HS-5 (cell line): ENCODE measurements at places on chromosomes 7 and 10.

DNA sequence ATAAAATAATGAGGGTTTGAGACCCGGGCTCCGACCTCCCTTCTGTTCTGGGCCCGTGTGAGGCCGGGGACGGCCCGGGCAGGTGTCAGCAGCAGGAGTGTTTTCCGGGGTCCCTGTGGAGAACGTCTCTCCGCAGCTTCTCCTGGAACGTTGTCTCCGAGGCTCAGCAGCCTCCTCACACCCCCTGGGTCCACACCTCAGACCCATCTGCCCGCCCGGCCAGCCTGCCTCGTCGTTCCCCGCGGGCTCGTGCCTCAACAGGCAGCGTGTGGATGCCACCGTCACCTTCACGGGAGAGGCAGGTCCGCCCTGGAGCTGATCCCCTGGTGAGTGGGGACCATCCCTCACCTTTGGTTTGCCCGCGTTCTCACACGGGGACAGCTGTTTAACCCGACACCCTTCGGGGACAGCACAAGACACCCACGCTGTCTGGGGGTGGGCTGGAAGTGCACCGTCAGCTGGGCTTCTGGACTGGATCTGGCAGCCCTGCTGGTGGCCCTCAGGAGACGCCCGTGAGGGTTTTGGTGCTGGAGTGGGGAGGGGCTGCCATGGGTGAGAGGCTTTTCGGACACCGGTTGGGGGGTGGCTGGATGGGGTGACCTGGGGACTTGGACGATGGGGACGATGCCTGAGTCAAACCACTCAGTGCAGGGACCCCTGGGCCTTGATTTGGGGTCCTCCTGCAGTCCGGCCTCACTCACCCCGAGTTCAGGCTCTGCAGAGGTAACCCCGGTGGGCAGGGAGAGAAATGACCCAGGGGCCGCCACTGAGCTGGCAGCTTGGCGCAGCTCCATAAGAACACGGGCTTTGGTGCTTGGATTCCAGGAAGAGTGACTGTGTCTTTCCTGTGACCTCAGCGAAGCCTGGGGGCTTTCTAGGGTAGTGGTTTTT, 131.7 kb downstream of the DNAJB6 start:
- DNase-seq = no peak

DNA sequence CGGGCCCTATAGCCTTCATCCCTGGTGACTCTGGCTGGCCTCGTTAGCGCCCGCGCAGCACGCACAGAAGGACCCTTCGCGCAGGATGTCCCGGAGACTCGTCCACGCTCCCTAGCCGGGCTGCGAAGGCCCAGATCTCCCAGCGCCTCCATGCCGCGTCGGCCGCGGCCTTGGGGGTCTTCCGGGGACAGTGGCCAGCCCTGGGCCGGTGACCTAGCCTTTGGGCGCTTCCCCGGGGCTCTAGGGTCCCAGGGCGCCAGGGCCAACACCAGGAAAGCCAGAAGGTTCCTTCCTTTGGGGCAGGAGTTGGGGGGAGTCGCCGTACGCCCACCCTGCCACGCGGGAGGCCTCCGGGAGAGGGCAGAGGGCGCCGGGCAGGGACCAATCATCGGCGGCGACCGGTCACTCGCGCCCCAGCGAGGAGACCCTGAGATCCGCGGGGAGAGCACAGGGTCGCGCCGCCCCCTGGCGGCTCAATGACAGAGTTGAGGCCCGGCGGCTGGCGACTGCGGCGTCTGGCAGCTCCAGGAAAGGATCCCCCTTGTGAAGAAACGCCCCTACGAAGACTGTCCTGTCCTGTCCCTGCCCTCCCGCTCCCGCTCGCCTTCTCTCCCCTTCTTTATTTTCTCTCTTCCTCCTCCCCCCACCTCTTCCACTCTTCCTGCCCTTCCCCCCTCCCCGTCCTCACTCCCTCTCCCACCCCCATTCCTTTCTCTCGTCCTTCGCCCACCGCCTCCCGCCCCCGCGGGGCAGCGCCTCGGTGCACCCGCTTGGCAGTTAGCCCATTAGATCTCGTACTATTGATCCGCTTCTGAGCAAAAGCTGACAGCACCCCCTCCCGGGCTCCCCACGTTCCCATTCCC, 62.3 kb upstream of the LBX1 start:
- DNase-seq = no peak

DNA sequence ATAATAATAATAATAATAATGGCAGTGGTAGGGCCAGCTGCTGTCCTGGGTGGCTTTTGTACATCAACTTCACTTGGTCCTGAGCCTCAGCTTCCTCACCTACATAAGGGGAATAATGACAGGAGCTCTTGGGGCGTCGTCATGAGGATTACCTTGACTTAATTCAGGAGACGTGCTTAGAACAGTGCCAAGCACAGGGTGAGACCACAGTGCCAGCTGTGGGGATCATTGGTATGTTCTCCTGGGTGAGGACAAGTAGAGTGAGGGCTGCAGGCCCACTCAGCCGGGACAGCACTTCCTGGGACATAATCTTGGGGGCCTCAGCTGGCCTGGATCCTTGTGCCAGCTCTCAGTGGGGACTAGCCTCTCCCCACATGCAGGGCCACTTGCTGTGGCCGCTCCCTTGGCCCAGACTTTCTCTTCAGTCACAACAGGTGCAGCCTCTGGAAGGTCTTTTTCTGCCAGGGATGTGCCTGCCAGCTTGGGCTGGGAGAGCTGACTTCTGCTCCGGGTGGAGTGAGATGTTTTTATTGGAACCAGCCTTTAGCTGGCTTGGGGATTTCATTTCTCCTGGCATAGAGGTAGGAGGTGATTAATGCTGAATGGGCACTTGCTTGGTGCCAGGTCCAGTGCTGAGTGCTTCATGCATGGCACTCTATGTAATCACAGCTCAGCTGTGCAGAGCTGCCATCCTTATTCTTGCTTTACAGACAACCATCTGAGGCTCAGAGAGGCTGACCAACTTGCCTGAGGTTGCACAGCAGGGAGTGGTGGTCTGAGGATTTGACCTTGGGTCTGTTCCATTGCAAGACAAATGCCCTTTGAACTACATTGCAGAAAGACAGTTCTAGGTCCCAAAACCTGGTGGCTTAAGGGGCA, 45.3 kb downstream of the TSPAN15 start:
- DNase-seq = no peak

- no peak for DNase-seq
Measured at GRCh38 chr10:117334926-117335325, 40.3 kb downstream of the PDZD8 start.

DNA sequence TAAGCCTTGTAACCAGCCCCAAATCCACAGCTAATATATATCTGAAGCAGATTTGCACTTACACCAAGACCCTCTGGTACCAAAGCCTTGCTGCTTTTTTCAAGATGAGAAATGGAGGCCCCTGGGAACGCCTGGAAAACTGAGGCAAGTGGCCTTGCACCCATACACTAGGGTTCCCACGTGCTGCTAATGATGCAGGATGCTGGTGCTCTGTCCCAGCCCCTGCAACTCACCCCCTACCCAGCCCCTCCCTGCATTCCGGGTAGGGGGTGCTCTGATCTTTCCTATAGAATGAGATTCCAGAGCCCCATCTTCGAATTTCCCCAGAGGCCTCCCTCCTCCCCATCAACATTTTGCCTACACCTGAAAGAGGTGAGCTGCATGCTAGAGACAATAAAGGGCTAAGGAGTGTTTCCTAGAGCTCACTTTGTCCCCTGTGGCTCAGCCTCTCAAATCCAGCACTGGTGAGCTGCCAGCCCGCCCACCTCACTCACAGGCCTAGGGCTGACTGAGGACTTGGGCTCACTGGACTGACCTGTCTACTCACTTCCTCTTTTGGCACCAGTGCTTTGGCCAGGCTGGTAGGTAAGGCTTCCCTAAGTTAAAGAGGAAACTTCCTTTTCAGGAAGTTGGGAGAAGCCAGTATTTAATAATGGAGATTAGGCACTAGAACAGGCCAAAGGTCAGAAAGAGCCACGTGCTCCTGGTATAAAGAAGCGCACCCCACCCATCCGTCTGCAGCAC, 9.8 kb downstream of the RBP4 start:
- no peak for DNase-seq

DNA sequence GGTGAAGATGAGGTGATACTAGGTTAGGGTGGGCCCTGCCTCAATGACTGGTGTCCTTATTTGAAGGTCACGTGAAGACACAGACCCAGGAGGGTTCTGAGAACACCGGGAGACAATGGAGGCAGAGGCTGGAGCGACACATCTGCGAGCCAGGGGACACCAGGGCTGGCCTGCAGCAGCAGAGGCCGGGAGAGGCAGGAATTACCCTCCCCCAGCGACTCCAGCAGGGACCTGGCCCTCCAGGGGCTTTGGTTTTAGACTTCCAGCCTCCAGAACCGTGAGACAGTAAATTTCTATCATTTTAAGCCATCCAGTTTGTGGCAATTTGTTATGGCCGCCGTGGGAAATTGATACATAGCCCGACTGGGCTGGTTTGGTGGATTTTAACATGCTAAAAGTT, 152.2 kb downstream of the DNAJB6 start:
- no peak for DNase-seq

DNA sequence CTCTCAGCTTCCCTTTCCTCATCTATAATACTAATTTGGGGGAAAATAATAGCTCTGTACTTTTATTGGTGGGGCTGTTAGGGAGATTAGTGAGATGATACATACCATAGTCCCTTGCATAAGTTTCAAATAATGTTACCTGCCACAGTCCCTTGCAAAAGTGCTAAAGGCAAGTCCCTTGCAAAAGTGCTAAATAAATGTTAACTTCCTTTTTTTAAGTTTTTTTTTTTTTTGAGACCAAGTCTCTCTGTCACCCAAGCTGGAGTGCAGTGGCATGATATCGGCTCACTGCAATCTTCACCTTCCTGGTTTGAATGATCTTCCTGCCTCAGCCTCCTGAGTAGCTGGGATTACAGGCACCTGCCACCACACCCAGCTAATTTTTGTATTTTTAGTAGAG, 43.4 kb upstream of the SRGN start:
- no peak for DNase-seq

GRCh38 chr10:8591640-8592039, 537.2 kb downstream of the GATA3 start:
- DNase-seq = no peak

- DNase-seq = no peak
Measured at GRCh38 chr7:147332988-147333387, 1216.4 kb downstream of the CNTNAP2 start.

DNA sequence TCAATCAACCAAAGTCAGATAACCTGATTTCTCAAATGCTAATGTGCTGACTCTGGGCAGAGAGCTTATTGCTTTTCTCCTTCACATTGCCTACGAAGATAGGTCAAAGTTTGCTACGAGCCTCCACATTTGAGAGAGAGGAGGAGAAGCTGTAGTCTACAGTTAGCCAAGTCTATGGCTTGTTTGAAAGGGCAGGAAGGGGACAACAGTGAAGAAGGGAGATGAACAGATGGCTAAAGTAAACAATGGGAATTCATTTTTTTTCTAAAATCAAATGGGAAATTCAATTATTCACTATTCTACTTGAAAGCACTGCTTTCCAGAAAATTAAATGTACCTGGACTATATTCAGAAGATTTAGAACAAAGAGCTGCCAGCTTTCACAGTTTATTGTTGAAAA, 126.7 kb upstream of the C1QL3 start:
- no peak for DNase-seq

DNA sequence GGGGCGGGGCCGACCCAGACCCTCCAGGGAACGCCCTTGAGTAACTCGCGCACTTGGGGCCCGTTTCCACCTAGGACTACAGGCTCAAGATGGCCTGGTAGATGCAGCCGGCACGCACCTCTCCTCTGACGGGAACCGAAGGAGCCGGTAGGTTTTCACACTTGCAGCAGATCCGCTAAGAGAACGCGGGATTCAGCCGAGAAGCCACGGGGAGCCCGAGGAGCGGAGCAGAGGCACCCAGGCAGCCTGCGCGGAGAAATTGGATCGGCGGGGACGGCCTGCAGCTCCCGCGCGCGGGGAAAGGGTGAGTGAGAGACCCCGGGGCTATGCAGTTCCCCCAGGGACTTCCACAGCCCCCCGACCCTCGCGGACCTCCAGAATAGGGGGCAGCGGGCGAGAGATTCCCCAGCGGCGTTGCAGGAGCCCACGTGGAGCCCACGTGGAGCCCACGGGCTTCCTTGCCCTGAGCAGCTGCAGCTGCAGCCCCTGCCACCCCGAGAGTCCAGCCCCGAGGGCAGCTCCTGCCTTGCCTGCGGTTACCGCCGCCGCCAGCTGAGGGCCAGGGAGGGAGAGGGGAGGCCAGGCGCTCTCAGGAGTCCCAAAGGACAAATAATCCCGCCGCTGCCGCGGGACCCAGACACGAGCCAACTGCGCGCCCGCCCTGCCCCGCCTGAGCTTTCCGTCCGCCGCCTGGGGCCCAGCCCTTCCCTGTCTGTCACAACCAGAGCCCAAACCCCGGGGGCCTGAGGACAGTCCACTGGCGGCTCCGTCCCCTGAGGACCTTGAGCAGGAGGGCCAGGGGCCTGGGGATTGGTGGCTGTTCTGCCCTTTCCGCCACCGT, 13.1 kb downstream of the IFT22 start:
- DNase-seq = no peak

DNA sequence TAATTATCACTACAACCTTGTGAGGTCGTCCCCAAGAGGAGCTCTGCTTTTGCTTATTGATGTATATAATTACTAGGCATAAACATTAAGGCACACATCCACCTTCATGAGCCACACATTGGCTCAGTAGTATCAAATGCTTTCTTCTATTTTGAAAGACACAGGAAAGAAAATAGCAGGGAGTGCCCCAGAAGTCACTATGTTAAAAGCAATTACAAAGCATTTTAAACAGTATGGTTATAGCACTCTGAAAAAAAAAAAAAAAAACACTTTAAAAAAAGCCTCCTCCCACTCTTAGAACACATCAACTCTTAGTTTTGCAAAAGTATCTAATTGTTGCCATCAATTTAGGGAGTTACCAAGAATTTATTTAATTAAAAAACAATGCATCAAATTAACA, 474.2 kb downstream of the PARD3 start:
- no peak for DNase-seq

DNA sequence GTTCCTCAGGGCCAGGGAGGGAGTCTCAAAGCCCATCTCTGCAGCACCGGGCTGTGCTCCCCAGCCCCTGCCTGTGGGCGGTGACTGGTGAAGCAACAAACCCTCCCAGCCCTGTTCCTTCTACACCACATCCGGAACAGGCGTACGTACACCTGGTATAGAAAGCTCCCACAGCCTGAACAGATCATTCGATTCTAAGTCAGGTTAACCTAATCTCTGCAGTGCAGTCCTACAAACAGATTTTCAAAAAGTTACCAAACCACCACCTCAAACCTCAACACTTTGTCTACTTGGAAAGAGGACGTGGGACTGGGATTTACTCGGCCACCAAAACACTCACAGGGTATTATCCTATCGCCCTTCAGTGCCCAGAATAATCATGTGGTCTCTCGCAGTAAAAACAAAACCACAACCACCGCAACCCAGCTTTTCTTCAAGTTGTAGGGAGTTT, 238.4 kb downstream of the DIP2C start:
- DNase-seq = no peak

GRCh38 chr7:137572056-137572784, 228.7 kb upstream of the PTN start:
- no peak for DNase-seq
